Stimulated activated naive CD8-positive, alpha-beta T cell treated with anti-CD3 and anti-CD28 coated beads, Interleukin-15, Interleukin-2, amounts not matched to agents 100 U/mL and 50 U/mL, for 24 hours (primary cell): ENCODE measurements at places on chromosomes 6 and 20.
A peak's percentile ranks its signal among the peaks of the same experiment; 100 is the strongest.

DNA sequence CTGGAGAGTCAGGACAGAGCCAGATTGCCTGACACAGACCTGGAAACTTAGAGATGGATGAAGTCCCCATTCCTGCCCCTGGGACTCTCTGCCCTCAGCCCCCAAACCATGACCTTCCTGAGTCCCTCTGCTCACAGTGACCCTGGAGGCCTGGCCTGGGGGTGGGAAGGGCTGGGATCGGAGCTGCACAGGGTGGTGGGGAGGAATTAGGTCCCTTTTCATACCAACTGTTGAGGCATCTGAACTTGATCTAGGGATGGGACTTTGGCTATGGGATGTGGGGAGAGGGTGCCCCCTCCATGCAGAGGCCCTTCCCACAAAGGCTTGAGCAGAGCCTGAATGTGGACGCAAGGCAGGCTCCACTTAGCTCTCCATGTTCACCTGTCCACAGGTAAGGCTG, 144.1 kb downstream of the MRPL14 start:
- DNase-seq, result no peak

DNA sequence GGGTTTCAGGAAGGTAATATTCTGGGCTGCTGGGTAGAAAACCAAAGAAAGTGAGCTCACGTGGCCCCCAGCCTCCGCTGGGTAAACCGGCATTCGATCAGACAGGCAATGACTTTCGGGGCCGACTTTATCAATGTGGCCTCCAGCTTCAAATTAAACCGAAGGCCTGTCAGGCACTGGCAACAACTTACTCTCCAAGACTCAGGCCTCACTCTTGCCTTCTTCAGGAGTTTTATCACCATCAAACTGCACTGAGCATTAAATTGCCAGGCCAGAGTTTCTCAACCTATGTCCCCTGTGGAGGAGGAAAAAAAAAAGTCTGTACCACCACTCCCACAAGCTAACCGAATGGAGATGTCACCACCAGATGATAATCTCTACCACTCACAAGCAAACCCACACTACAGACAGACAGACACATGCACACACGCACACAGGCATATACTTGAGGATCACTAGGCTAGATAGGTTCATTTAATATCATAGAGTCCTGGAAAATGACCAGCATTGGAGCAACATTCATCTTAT, 1.1 kb upstream of the MBOAT1 start:
- DNase-seq, result peak; percentile 11

DNA sequence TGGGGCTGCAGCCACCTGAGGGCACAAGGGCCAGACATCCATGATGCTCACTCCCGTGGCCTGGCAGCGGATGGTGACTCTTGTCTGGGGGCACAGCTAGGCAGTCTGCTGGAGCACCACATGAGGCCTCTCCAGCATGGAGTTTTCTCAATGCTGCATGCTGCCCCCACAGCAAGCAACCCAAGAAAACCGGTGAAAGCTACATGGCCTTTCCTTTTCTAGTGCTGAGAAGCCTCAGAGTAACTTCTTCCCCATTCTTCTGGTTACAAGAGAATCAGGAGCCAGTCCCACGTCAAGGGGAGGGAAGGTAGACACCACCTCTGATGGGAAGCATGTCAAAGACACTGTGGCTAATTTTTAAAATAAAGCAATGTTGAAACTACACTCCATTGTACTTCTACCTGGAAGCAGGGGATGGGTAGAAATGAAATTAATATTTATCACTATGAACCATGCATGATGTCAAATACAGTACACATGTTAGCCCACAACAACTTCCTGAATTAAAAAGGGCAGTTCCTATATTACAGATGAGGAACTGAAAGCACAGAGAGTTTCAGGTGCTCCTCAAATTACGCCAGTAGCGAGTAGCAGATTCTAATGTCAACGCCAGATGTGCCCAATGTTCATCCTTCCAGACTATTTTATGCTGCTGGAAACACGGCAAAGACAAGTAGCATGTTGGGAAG, 101.5 kb downstream of the LAMP5 start:
- no peak for DNase-seq

DNA sequence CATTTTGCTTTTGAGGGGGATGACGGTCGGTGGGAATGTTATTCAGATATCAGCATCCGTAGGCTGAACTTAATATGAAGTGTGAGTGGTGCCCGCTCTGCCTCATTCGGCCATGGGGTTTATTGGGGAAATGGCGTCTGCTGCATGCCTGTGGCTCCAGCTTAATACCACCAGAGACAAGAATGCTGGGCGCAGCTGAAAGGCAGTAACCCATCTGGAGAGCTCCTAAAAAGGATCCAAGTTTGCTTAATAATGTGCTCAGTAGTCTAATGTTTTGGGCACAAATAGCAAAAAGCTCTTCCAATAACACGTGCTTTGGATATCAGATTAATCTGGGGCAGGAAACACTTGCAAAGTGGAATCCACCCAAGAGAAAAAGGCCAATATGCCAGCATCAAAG, 273.0 kb upstream of the TAB2 start:
- no peak for DNase-seq

DNA sequence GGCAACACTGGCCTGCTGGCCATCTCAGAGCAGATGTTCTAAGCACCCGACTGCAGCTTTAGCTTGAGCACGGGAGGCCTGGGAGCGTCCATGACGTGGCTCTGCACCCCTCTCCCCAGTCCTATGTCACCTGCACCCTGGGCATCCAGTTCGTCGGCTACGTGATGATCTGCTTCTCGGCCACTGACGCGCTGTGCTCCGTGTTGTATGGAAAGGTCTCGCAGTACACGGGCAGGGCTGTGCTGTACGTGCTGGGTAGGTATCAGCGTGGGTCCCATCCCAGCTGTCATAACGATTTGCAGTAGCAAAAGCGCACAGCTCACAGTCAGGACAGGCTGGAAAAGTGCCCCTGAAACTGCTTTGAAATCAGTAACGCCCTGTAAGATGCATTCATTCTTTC, 14.7 kb downstream of the UNC93A start:
- DNase-seq, result no peak

- no peak for DNase-seq
Observed at GRCh38 chr20:49984426-49985153, 1.8 kb downstream of the SNAI1 start.

DNA sequence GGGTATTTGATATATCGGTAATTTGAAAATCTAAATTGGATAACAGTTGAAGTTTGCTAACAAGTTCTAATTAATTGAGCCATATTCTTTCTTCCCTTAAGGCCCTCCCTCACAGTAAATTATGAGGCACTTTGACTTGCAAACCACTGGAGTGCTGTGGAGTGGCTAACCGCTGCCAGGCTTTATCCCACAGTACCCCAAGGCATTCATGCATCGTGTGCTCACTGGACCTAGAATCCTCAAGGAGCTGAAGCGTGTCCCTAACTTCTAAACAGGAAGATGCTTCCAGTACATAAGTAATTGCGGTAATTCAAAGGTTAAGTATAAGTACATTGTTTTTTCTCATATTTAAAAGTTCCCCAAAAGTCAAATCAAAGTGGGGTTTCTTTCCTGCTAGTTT, 499.9 kb downstream of the TFAP2A start:
- DNase-seq, result no peak

DNA sequence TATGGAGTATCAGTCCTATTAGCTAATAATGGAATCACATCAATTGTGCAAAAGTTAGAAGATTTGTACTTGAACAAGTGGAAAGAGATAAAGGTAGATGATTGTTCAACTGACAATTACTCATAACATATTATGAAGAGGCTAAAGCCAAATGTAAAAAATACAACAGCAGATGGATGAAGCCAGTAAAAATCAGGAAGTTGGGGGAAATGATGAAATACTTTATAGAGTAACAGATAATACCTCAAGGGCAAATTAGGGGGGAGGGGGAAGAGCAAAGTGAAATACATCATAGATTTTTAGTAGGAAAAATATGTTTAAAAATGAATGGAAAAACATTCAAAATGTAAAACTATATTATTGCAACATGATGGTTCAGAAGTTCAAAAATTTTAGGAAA, 114.0 kb downstream of the PDSS2 start:
- no peak for DNase-seq

DNA sequence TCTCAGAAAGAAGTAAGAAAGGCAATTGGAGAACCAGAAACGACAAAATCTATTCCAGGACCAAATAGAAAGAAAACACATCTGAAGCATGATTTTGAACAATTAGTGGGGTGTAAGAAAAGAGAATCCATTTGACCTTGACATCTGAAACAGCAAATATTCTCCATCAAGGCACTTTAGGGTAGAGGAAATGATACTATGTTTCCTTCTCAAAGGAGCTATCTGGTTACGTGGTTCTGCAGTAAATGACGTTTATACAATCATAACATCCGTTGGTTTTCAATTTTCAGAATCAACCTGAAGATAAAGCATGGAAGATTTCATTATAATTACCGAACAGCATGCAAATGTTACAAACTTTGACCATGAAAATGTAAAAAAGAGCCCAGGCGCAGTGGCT, 8.2 kb upstream of the SIGLEC1 start:
- DNase-seq, result no peak

GRCh38 chr6:145621776-145622175, 113.5 kb downstream of the EPM2A start:
- no peak for DNase-seq

DNA sequence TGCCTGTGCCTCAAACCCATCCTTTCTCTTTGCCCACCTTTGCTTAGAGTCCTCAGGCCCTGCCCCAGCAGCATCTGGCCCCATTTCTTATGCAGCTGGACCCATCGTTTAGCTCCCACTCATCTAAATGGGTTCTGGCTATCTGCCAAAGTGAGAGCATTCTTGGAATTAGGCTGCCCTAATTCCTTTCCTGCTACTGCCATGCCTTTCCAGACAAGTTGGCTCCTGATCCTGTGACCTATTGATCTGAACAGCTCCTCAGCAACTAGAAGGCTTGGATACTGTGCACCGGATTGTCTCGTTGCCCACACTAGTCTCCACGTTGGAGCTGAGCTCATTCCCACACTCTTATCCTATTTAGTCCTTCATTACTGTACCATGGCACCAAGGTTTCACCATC, 22.9 kb downstream of the DZANK1 start:
- DNase-seq, result no peak

DNA sequence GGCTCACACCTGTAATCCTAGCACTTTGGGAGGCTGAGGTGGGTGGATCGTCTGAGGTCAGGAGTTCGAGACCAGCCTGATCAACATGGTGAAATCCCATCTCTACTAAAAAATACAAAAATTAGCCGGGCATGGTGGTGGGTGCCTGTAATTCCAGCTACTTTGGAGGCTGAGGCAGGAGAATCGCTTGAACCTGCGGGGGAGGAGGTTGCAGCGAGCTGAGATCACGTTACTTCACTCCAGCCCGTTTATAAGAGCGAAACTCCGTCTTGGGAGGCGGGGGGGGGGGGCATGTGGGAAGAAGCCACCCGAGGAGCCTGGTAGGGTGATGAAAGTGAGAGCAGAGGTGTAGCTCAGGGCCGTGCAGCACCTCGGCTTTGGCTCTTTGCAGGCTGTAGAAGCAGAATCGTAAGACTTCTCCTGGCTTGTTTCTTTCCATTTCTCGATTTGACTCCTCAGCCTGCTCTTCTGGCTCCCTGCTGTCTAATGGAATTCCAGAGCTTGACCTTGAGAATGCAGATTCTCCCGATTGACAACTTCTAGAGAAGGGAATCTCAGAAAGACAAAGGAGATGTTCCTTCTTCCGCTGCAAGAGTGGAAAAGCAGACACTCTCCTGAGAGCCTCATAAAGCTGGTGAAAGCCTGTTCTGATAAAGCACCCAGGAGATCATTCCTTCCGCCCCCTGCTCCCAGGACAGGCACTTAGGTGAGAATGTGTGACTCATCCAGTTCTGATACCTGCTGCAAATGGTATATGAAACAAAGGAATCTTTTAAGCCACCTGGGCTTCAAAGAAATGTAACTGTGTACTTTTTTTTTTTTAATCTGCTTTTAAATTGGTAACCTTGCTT, 26.0 kb upstream of the PPP1R16B start:
- no peak for DNase-seq

- DNase-seq, result no peak
Observed at GRCh38 chr6:150412221-150412620, 43.4 kb downstream of the IYD start.

GRCh38 chr20:64217539-64218221, 37.9 kb upstream of the PCMTD2 start:
- no peak for DNase-seq

- no peak for DNase-seq
Observed at GRCh38 chr20:47741669-47742608, 43.3 kb downstream of the SULF2 start.

- no peak for DNase-seq
Observed at GRCh38 chr6:22082218-22082617, 214.6 kb downstream of the PRL start.

DNA sequence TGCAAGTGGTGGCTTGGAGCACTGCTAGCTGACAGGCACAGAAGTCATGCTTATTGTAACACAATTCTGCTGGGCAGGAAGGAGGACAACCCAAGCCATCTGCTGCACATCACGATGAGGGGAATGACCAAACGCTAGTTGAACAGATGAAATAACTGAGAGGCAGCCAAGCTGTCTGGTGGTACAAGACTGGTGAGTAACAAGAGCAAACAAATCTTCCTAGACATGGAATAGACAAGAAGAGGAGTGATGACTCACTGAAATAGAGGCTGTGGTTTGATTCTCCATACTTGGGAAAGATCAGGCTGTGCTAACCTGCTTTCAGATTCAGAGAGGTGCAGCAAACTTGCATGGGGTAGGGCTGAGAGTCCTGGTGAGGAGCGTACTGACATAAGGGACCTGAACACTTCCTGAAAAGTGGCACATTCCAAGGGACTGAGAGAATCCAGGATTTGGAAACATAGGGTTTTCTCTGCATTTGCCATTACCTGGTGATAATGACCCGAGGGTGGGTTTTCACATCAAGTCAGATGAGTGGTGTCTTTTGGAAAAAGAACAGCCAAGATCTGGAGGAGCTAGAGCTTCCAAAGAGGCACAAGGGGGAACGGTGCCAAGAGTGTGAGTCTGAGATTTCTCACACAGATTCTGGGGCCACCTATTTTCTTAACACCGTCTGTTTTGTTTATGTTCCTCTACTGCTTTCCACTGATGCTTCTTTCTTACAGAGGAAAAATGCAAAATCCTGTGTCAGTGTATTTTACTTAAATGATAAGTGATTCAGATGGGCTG, 60.0 kb downstream of the PRL start:
- DNase-seq, result no peak

DNA sequence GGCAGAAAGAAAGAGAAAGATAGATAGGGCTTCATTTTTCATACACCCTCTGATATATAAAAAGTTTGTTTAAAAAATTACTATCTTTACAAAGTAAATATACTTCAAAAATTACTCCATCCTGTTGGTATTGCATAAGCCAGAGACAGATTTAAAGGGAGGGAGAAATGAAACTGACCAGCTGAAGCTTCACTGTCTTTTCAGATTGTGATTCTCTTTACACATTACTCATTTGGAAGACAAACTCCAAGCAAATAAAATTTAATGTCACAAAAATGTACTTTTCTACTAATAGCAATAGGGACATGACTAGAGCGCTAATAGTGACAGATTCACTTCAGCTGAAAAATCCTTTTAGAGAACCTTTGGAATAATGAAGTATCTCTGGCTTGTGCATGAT, 38.6 kb upstream of the MARCKS start:
- no peak for DNase-seq
